ENCODE measurements at places on chromosomes 5 and 9. TPM values are rescaled to one million over a fixed set of nuclear protein-coding genes. Genes with fewer than 3 reads are reported as not detected.

DNA sequence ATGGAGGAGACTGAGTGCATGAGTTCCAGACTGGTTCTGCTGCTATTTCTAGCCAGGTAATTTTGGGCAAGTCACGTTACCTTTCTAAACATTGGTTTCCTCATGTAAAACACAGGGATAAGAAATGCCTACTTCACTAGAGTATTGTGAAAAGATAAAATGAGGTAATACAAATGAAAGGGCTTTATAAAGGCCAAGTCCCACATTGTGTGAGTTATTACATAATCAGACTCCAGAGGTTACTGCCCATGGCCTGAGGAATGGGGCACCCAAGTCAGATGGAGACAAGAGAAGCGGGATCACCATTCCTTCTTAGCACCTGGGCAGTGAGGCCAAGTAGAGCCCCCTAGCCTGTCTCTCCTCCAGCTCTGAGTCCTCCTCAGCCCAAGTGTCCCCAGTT lies 7.5 kb downstream of the HBEGF start:
- peaks cover 86% of the 10 kb centered on the region for H3K36me3 ChIP-seq
- H3K4me1 ChIP-seq: 0 out of 2 replicates have a peak, but pooled peaks cover 6% of the 10 kb centered on the region
- no peak for DNase-seq
- no peak overlapping the region for H3K4me3 ChIP-seq
- no peak overlapping the region for H3K27ac ChIP-seq

DNA sequence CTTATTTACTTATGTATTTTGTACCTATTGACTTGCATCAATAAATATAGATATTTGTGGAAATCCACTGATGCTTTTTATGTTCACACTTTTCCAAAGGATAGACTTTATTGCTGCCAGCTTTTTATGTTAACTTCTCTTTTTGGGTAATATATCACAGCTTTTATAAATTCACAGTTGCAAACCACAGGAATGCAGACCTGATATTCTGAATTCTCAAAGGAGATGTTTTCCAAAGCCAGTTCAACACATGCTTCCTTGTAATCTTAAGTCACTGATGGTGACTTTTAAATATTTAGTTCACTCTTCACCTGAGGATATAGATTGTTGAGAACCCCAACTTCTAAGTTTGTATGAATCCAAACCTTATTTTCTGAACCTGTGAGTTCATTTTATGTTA lies 223.4 kb upstream of the PRR16 start:
- H3K4me3 ChIP-seq: no peak overlapping the region
- H3K27me3 ChIP-seq: no peaks in the 10 kb centered on the region
- H3K27ac ChIP-seq: no peak overlapping the region

GRCh38 chr5:67290655-67291054 lies 94.1 kb upstream of the CD180 start:
- no peaks in the 10 kb centered on the region for H3K27me3 ChIP-seq
- H3K4me1 ChIP-seq: peaks cover 10% of the 10 kb centered on the region
- no peak for DNase-seq

The SPATA9 gene
- 1.4 TPM for total RNA-seq

The MSH3 gene
- 7.7 TPM for total RNA-seq

- H3K27me3 ChIP-seq: no peaks in the 10 kb centered on the region
- peak overlapping the region; percentile 88 for H3K27ac ChIP-seq
- H3K4me3 ChIP-seq: no peak overlapping the region
- peaks cover 63% of the 10 kb centered on the region for H3K4me1 ChIP-seq
- no peak for DNase-seq
Observed at GRCh38 chr5:172802112-172802511, 31.1 kb upstream of the DUSP1 start.

- DNase-seq: no peak
- no peaks in the 10 kb centered on the region for H3K4me1 ChIP-seq
- H3K27me3 ChIP-seq: no peaks in the 10 kb centered on the region
- no peak overlapping the region for H3K4me3 ChIP-seq
- no peak overlapping the region for H3K27ac ChIP-seq
Observed at GRCh38 chr9:123432331-123433236, 76.6 kb downstream of the CRB2 start.

The AJM1 gene
- total RNA-seq: 0.11 TPM

DNA sequence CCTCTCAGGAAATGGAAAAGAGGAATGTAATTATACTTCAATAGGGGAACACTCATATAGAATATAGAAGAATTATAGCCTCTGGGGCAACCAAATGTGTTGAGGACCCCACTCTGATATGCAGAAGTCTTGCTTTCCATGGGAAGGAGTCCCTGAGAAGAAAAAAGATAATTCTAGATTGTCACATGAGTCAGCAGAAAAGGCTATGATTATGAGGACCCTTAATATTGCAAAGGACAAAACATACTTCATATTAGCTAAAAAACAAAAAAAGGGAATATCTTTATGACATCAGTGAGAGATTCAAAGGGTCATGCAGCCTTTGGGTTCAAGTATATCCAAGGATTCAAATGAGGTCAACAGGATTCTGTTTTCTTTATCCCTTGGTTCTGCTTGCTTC lies 119.5 kb downstream of the PIK3R1 start:
- no peaks in the 10 kb centered on the region for H3K36me3 ChIP-seq
- no peak overlapping the region for H3K27ac ChIP-seq
- no peaks in the 10 kb centered on the region for H3K4me1 ChIP-seq
- H3K4me3 ChIP-seq: no peak overlapping the region

GRCh38 chr5:56601641-56602071 lies 213.7 kb upstream of the MAP3K1 start:
- H3K4me1 ChIP-seq: no peaks in the 10 kb centered on the region
- H3K36me3 ChIP-seq: no peaks in the 10 kb centered on the region
- no peak overlapping the region for H3K4me3 ChIP-seq
- no peak overlapping the region for H3K27ac ChIP-seq
- no peaks in the 10 kb centered on the region for H3K27me3 ChIP-seq
- no peak for DNase-seq

DNA sequence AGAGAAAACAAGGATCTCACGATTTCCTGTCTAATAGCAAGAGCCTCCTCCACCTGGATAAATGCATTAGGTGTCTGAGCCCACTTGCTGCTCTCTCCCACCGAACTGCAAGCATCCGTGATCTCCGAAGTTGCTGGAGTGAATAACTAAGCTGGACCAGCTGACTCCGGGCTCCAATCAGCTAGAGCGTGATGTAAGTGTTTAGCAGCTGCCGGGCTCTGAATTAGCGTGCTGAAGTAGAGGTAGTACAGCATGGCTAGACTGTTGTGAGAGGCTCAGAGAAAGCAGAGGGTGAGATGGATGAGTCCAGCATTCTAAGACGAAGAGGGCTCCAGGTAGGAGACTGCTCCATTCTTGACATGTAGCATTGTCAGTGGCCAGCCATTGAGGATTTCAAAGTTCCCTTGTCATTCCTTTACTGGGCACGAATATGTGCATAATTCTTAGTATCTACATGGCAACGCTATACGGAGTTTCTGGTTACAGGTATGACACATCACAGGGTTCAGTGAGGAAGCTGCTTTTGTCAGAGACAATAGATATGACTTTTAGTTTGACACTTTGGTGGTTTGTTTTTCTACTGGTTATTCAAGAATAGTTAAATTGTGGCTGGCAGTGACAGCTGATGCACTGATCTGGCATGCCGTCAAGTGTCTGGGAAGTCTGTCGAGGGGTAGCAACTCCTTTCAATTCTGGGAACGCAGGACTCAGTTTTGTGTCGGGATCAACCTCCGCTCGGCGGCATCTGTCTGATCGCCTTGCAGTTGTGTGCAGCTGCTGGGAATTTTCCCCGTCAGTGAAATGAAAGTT lies 232.6 kb downstream of the MAST4 start:
- peak overlapping the region; percentile 74 for H3K27ac ChIP-seq
- no peaks in the 10 kb centered on the region for H3K36me3 ChIP-seq
- peak overlapping the region; percentile 29 for H3K4me3 ChIP-seq
- H3K27me3 ChIP-seq: no peaks in the 10 kb centered on the region
- peaks cover 14% of the 10 kb centered on the region for H3K4me1 ChIP-seq

The HEMGN gene
- total RNA-seq: not detected

The INSL6 gene
- total RNA-seq: not detected

GRCh38 chr9:85278769-85279168 lies 463.0 kb downstream of the AGTPBP1 start:
- H3K4me3 ChIP-seq: no peak overlapping the region
- no peak for DNase-seq
- H3K36me3 ChIP-seq: no peaks in the 10 kb centered on the region

DNA sequence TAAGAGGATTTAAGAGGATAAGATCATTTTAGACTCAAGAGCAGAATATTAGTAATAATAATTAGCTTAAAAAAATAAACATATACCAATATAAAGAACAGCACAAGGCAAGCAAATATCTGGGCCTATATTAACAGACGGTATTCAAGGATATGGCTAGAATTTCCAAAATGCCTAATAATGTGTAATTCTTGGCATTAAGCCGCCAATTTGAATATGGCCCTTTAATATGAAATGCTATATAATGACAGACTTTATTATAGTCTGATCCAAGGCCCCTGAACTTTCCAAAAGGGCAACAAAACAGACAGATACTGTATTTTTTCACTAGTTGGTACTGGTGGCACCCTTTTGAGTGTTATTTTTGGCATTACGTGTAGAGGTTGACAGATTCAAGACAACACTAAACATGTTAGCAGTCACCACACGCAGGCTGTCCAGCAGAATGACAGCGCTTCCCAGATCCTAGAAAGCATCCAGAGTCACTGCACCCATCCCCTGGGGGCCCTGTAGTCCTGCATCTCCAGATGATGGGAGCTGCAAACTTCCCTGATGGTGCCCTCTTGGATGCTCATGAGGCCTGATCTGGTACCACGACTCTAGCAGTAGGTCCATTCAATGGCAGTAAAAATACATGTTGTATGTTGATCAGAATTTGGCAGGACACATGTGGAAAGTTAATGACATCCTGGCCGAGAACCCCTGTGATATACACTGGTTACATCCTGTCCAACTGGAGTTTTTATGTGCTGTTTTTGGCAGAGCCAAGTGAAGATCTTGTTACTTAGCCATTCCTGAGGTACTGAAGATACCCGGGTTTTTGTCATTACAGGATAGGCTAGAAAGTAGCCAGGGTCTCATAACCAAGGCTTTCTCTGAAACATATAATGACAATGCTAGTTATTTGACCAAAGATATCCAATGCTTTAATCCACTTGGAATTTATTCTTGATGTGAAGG lies 1.7 kb upstream of the ABL1 start:
- no peak for DNase-seq
- no peak overlapping the region for H3K27ac ChIP-seq
- H3K27me3 ChIP-seq: no peaks in the 10 kb centered on the region
- H3K36me3 ChIP-seq: no peaks in the 10 kb centered on the region

- peaks cover 8% of the 10 kb centered on the region for H3K4me1 ChIP-seq
- no peaks in the 10 kb centered on the region for H3K27me3 ChIP-seq
- no peak overlapping the region for H3K4me3 ChIP-seq
Observed at GRCh38 chr5:124514956-124515355, 231.5 kb downstream of the ZNF608 start.

The GRM6 gene
- total RNA-seq: not detected

DNA sequence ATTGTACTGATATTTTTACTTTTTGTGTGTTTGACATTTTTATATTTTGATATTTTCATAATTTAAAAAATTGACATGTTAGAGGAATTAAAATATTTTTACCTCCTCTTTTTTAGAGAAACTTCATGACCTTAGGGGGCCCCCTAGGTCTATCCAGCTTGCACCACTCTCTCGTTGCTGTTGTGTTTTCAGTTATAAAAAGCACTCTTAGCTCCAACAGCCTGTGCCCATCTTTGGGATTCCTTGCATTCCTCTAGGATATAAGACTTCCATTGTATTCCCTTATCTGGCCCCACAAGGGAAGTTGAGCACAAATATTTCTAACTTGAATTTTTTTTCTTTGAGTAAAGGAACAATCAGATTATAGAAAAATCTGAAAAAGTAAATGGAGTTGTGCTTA lies 245.3 kb downstream of the SH3GL2 start:
- H3K27me3 ChIP-seq: no peaks in the 10 kb centered on the region
- no peak overlapping the region for H3K4me3 ChIP-seq
- DNase-seq: no peak
- H3K4me1 ChIP-seq: no peaks in the 10 kb centered on the region

All from SJSA1 (cell line).